ENCODE measurements at places on chromosomes 1 and 21. TPM values are rescaled to one million over a fixed set of nuclear protein-coding genes. Genes with fewer than 3 reads are reported as not detected.

CFHR5 gene
- not detected for total RNA-seq

GRCh38 chr1:226657895-226658545 is 81.1 kb downstream of the ITPKB start:
- peaks cover 28% of the 10 kb centered on the region for H3K36me3 ChIP-seq
- DNase-seq, result no peak
- no peaks in the 10 kb centered on the region for H3K27me3 ChIP-seq
- peak overlapping the region; percentile 34 for H3K27ac ChIP-seq
- peaks cover 41% of the 10 kb centered on the region for H3K4me1 ChIP-seq
- H3K4me3 ChIP-seq, result no peak overlapping the region

RHOU gene
- total RNA-seq, result 9.5 TPM

- no peaks in the 10 kb centered on the region for H3K36me3 ChIP-seq
- H3K4me1 ChIP-seq, result no peaks in the 10 kb centered on the region
- H3K27me3 ChIP-seq, result no peaks in the 10 kb centered on the region
- H3K4me3 ChIP-seq, result no peak overlapping the region
Observed at GRCh38 chr1:13228343-13228781, 2.4 kb upstream of the PRAMEF18 start.

DNAJC28 gene
- total RNA-seq, result 0.40 TPM

GRCh38 chr21:45109831-45110492 is 35.6 kb downstream of the ADARB1 start:
- peak; percentile 72 for DNase-seq
- H3K27ac ChIP-seq, result peak overlapping the region; percentile 79
- peaks cover 30% of the 10 kb centered on the region for H3K36me3 ChIP-seq
- H3K4me3 ChIP-seq, result peak overlapping the region; percentile 48

GRCh38 chr1:218219460-218219859 is 65.6 kb upstream of the RRP15 start:
- H3K4me1 ChIP-seq, result no peaks in the 10 kb centered on the region
- H3K27ac ChIP-seq, result no peak overlapping the region
- H3K27me3 ChIP-seq, result no peaks in the 10 kb centered on the region
- H3K36me3 ChIP-seq, result no peaks in the 10 kb centered on the region
- no peak overlapping the region for H3K4me3 ChIP-seq

CASQ2 gene
- total RNA-seq, result not detected

ANKRD34A gene
- 1.8 TPM for total RNA-seq

- H3K4me1 ChIP-seq, result peaks cover 68% of the 10 kb centered on the region
- H3K4me3 ChIP-seq, result no peak overlapping the region
- H3K36me3 ChIP-seq, result peaks cover 56% of the 10 kb centered on the region
- DNase-seq, result no peak
- H3K27me3 ChIP-seq, result no peaks in the 10 kb centered on the region
Observed at GRCh38 chr1:171501305-171502024, 16.1 kb downstream of the PRRC2C start.

DNA sequence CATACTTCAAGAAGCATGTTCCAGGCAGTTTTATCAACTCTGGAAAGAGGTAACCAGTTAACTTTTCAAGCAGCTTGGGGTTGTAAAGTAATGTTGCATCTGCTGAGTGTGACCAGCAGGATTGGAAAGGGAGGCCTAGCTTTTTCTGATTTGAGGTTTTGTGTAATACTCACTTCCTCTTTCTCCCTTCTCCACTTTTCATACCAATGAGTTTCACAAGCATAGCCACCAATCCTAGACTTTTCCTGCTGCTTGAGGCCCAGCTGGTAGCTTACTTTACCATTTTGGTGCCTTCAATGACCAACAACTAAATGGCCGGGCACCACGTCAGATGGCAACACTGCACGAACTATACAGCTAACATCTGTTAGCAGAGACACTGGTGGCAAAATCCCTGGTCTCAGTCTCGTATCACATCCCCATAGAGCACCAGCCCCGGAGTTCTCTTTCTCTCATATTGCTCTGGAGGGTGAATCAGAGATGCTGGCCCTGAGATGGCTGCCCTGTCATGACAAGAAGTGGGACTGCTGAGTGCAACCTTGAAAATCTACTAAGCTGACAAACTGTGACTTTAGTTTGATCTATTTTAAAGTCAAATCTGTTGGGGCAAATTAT is 14.8 kb upstream of the GPR88 start:
- H3K27me3 ChIP-seq, result peaks cover 2% of the 10 kb centered on the region
- no peak overlapping the region for H3K4me3 ChIP-seq
- peaks cover 4% of the 10 kb centered on the region for H3K4me1 ChIP-seq

FALEC gene
- not detected for total RNA-seq

DNA sequence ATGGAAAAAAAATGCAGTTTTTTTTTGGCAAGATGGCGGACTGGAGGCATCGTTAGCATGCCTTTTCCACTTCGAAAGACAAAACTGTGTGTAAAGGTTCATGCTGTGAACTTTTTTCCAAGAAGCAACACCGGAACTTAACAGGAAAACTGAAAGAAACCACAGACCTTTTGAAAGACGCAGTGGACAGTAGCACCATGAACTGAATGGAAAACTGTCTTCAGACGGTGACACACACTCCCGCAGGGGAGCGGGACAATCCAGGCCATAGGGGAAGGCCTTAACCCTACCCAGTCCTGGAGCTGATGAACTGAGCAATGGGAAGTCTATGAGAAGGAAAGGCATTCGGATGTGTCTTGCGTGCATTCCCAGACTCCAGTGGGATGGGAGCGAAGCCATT is 54.9 kb downstream of the NEK7 start:
- H3K27ac ChIP-seq, result no peak overlapping the region
- H3K4me3 ChIP-seq, result no peak overlapping the region
- no peaks in the 10 kb centered on the region for H3K4me1 ChIP-seq
- peaks cover 39% of the 10 kb centered on the region for H3K36me3 ChIP-seq

All from activated CD8-positive, alpha-beta T cell treated with anti-CD3 and anti-CD28 coated beads, Interleukin-2, amount 10 ng/mL, durations not matched to agents 7 days and 5 days (primary cell).